DMS79 (cell line): ENCODE measurements at places on chromosomes 7 and 10.

DNA sequence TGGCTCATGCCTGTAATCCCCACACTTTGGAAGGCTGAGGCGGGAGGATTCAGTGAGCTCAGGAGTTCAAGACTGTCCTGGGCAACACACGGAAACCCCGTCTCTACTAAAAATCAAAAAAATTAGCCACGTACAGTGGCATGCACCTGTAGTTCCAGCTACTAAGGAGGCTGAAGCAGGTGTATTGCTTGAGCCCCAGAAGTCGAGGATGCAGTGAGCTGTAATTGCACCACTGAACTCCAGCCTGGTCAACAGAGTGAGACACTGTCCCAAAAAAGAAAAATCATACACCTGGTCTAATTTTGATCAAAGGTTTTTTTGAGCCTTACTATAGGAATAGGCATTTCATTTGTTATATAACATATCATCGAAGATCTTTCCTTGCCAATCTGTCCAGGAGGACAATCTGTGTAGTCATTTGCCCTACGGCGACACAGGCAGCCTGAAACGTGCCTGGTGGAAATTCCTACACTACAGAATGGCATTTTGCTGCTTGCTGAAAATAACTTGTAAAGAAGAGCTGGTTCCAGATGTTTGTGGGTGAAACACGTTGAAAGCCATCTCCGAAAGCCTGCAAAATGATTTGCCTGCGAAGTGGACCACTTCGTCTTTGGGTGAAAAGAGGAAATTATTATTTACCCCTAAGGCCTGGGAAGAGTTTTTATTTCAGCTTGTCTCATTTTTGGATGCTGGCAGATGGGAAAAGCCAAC is 31.3 kb upstream of the GDI2 start:
- DNase-seq = no peak

DNA sequence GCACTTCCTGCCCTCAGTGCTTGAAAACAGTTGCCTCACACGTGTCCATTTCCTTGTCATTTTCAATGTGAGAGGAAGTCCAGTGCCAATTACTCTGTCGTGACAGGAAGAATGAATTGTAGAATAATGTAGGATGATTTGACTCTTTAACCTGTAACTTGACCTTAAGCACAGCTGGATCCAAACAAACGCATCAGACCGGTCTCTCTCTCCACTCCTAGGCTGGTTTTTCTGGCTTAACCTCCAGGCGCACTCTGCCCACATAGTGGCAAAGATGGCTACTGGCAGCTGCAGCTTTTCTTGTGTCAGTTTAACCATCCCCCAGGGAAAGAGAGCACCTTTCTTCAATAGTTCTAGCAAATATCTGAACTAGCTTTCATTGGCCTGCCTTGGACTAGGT is 29.4 kb upstream of the PNLIPRP3 start:
- DNase-seq = no peak

GRCh38 chr10:88442716-88443115 is 140.4 kb downstream of the RNLS start:
- DNase-seq = no peak

GRCh38 chr10:62671104-62671503 is 133.4 kb upstream of the ADO start:
- DNase-seq = no peak
